Lung (tissue), 17 donors: ENCODE measurements at places on chromosomes 16 and 17. TPM values are rescaled to one million over a fixed set of nuclear protein-coding genes. Genes with fewer than 3 reads are reported as not detected.

DNA sequence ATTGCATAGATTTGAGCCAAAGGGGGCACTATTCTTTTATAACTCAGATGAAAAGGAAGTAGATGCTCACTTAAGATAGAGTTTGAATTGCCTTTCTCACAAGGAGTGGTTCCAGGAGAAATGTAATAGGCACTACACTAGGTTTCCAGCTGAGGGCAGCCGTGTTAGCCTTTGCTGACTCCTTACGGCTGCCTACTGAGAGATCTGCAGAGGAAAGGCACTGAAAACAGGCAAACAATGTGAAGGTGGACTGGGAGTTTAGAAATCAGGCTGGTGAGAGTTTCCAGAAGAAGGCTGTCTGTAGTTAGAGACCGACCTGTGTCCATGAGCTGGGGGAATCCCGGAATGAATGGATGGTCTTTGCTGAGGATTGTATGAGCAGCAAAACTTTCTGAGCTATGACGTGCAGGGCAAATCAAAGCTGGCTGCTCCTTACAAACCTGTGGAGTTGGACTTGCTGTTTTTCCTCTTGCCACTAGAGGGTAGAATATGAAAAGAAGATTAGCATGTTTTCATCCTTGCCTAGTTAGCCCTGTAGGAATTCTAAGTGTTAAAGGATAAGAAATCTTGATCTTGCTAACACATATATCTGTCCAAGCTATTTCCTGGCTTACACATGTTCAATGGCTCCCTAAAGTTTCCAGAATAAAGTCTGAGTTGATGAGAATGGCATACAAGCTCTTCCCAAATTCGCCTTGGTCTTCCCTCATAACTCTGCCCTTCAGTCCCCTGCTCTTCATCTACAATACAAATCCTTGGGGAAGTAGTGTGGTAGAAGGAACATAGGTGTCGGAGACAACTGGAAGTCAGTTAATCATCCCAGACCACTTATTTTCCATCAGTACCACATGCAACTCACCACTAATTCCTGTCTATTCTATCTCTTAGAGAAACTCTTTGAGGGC lies 20.1 kb upstream of the TAOK1 start:
- H3K27me3 ChIP-seq: no peaks in the 10 kb centered on the region
- H3K36me3 ChIP-seq: no peaks in the 10 kb centered on the region
- peak; percentile 79 for DNase-seq
- H3K4me3 ChIP-seq: no peak overlapping the region
- no peak overlapping the region for H3K27ac ChIP-seq
- no peaks in the 10 kb centered on the region for H3K4me1 ChIP-seq

DNA sequence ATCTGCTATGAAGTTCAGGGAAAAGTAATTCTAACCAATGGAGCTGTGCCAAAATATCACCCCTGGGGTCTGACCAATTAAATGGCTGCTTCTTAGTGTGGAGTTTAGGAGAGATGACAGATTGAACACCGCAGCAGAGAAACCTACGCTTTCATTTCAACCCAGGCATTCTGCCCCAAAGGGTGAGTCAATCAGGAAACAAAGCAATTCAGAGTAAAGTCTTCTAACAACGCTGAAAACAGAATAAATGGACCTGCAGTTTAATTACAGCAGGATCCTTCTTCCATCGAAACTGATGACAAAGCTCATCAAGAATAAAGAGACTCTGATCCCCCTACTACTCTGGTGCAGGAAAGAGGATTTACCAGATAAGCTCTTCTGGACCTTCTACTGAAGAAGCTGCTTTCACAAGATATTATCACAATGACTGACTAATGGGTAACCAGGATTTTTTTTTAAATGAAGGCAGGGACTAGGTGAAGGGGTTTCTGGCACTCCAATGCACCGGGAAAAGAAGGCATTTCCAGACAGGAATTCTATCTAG lies 16.7 kb downstream of the RFFL start:
- no peak for DNase-seq
- H3K36me3 ChIP-seq: no peaks in the 10 kb centered on the region
- no peaks in the 10 kb centered on the region for H3K27me3 ChIP-seq
- H3K27ac ChIP-seq: no peak overlapping the region

GRCh38 chr17:77728474-77728795 lies 230.1 kb upstream of the TNRC6C start:
- peak overlapping the region; percentile 23 for H3K27ac ChIP-seq
- no peaks in the 10 kb centered on the region for H3K36me3 ChIP-seq
- H3K4me3 ChIP-seq: no peak overlapping the region
- DNase-seq: no peak
- no peaks in the 10 kb centered on the region for H3K27me3 ChIP-seq
- no peaks in the 10 kb centered on the region for H3K4me1 ChIP-seq

The MPO gene
- total RNA-seq: 62.0 TPM

DNA sequence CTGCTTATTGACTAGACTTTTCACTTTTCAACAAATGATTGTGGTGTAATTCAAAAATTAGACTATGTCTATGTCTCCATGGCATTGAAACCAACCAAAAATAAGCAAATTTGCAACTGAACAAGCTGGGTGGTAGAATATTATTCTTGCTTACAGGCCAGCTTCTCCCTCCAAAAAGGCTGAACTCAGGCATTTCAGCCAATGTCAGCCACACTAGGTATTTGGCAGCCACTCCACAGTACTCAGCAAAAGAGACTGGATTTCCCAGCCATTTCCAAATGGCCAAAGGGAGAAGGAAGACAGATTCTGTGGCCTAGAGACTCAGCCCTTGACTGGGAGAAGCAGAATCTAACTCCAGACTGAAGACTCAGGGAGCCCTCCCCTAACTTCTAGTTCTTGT lies 121.8 kb upstream of the IRX5 start:
- H3K36me3 ChIP-seq: no peaks in the 10 kb centered on the region
- peak; percentile 59 for DNase-seq
- no peaks in the 10 kb centered on the region for H3K4me1 ChIP-seq
- no peak overlapping the region for H3K27ac ChIP-seq
- no peaks in the 10 kb centered on the region for H3K27me3 ChIP-seq

The PPP1R1B gene
- 22.9 TPM for total RNA-seq

GRCh38 chr16:50550866-50551641 lies 2.9 kb downstream of the NKD1 start:
- peaks cover 9% of the 10 kb centered on the region for H3K36me3 ChIP-seq
- H3K4me3 ChIP-seq: no peak overlapping the region
- DNase-seq: peak; percentile 41
- H3K27ac ChIP-seq: no peak overlapping the region
- H3K4me1 ChIP-seq: peaks cover 11% of the 10 kb centered on the region

- no peaks in the 10 kb centered on the region for H3K36me3 ChIP-seq
- no peak overlapping the region for H3K4me3 ChIP-seq
- no peak for DNase-seq
- H3K27ac ChIP-seq: no peak overlapping the region
- no peaks in the 10 kb centered on the region for H3K27me3 ChIP-seq
Measured at GRCh38 chr17:58576679-58577367, 62.4 kb upstream of the MTMR4 start.

DNA sequence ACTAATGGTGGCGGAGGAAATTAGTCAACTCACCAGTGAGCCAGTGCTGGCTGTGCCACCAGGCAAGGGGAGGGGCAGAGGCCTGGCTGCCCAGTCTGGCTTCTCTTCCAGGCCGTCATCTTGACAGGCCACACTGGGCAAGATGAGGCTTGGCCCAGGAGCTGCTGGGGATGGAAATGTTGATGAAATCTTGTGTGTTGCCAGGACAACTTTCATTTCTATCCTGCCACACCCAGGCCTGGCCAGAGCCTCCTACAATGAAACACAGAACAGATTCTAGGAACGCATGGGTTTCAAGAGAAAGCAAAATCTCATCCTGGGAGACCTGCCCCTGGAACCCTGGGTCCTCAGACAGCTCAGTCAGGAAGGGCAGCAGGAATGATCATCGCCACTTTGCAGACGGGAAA lies 9.3 kb downstream of the HEXIM2 start:
- H3K27ac ChIP-seq: peak overlapping the region; percentile 65
- H3K36me3 ChIP-seq: no peaks in the 10 kb centered on the region
- DNase-seq: peak; percentile 65
- H3K4me1 ChIP-seq: peaks cover 15% of the 10 kb centered on the region

DNA sequence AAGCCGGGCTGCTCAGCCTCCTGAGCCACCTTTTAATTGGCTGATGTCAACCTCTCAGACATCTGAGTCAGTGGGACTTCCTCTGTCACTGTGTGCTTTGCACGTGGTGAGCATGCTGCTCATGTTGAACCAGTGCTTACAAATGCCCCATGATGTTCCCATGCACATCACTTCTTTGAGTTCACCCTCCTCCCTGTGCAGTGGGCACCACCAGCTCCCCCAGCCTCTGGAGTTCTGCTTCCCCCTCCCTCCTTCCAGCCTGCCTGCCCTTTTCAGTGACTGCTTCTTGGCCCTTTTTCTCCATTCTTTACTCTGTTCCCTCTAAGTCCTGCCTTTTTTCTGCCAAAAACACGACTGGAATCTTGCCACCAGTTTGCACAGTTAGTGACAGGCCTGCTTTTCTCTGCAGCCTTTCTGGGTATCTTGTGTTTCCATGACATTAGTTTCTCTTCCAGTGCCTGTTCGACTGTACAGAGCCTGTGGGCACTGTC lies 41.6 kb downstream of the USP10 start:
- peaks cover 8% of the 10 kb centered on the region for H3K4me1 ChIP-seq
- DNase-seq: peak; percentile 59
- H3K4me3 ChIP-seq: no peak overlapping the region
- no peaks in the 10 kb centered on the region for H3K27me3 ChIP-seq
- peaks cover 10% of the 10 kb centered on the region for H3K36me3 ChIP-seq

- no peak for DNase-seq
- H3K4me1 ChIP-seq: no peaks in the 10 kb centered on the region
- H3K27me3 ChIP-seq: no peaks in the 10 kb centered on the region
- H3K4me3 ChIP-seq: no peak overlapping the region
Measured at GRCh38 chr16:55274391-55274790, 49.6 kb upstream of the IRX6 start.

The MSRB1 gene
- 11.1 TPM for total RNA-seq

GRCh38 chr17:7079581-7080455 lies at the start of gene CLEC10A:
Gene CLEC10A, minus strand, starts transcription at chr17:7080251. Its CDS starts 1,439 bp downstream, at chr17:7078812.
- no peak within 1 kb of the TSS for H3K27ac ChIP-seq
- H3K36me3 ChIP-seq: no peaks in the 10 kb centered on the region
- no peaks in the 10 kb centered on the region for H3K4me1 ChIP-seq
